ENCODE measurements at places on chromosomes 1 and 21.
A peak's percentile ranks its signal among the peaks of the same experiment; 100 is the strongest.

DNA sequence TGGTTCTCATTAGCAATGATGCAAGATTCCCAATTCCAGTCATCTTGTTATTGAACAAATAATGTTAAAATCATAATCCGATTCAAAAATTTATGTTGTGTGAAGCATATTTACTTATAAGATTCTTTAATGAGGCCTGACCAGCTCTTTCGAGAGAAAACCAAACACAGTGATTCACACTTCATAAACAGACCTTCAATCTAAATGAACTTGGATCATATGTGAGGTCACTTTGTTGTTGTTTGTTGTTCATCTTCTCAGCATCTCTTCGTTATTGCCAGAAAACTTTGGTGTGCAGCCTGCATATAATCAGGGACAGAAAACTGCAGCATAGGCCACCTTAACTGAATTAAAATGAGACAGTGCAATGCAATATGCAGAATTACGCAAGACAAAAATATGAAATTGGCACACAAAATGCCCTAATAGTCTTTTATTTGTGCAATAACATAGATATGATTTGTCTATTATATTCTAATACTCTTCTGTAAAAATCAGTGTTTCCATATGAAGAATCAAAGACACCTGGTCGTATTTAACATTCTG, 30.1 kb downstream of the NCAM2 start:
- DNase-seq = no peak

DNA sequence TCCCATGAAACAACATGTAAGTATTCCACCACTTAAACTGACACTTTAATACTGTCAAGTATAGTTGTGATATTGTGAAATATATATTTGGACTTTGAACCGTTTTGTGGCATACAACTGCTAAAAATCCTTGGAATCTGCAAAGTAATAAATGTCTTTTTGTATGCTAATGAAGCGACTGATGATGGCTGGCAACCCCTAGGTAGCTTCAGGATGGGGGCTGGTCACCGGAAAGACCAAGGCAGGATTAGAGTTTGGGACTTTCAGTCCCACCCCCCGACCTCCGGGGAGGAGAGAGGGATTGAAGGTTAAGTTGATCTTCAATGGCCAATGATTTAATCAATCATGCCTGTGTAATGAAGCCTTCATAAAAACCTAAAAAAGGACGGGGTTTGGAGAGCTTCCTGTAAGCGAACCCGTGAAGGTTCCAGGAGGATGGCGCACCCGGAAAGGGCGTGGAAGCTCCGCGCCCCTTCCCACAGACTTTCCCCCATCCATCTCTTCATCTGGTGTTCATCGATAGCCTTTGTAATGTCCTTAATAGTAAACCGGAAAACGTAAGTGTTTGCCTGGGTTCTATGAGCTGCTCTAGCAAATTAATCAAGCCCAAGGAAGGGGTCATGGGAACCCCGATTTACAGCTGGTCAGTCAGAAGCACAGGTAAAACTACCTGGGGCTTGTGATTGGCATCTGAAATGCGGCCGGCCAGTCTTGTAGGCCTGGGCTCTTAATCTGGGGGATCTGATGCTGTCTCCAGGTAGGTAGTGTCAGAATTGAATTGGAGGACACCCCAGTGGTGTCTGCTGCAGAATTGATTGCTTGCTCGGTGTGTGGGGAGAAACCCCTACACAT, 1.8 kb upstream of the ZNF281 start:
- no peak for DNase-seq

GRCh38 chr21:34922479-34922878, 126.6 kb downstream of the RUNX1 start:
- DNase-seq = no peak

- no peak for DNase-seq
These were observed 13.7 kb downstream of the GGPS1 start for GRCh38 chr1:235342039-235342438.

- DNase-seq = no peak
These were observed 280.7 kb upstream of the PLXNA2 start for GRCh38 chr1:208524925-208525324.

DNA sequence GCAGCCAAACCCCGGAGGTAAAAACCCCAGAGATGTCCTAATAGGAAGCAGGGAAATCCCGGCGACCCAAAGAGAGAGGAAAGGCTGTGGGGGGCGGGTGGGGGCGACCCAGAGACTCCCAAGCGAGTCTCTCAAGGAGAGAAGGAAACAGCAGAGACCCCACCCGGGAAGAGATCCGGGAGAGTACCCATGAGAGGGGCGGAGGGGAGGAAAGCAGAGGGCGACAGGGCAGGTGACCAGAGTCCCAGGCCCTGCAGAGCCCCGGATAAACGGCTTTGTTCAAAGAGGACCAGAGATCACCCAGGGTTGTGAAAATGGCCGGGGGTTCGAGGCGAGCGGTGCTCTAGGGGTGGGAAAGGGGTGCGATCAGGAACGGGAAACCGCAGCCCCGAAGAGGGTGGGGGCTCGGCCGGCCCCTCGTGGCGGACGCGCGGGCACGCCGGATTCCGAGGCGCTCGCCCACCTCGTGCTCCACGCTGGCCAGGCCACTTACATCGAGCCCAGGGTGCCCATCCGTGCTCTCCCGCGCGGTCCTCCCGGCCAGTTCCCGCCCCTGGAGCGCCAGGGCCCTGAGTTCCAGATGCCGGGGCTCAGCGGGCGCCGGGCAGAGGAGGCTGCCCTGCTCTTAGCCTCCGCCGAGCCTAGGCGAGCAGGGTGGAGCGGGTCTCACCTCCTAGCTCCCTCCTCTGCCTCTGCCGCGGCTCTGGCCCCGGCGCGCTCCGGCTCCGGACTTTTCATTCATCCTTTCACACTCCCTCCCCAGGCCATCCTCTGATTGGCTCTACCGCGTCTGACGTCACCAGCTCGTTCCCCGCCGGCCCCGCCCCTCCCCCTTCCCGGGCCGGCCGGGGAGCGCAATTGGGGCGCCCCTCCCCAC, 52.3 kb downstream of the RHBG start:
- DNase-seq = peak; percentile 89

DNA sequence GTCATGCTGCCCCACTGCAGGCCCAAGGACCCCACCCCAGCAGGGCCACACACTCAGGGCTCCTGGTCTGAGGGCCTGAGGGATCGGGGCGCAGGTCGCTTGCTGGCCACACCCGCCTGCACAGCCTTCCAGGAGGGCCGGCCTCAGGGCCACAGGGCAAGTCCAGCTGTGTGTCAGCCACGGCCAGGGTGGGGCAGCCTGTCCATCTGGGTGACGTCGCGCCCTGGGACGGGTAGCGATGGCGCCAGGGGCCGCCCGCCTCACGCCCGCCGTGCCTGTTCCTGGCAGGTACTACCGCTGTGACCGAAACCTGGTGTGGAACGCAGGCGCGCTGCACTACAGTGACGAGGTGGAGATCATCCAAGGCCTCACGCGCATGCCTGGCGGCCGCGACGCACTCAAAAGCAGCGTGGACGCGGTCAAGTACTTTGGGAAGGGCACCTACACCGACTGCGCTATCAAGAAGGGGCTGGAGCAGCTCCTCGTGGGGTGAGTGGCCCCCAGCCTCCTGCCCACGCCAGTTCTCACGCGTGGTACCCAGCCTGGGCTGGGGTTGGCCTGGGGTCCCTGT, 2.5 kb downstream of the COL6A1 start:
- DNase-seq = no peak

- DNase-seq = no peak
These were observed 102.3 kb downstream of the PDE4B start for GRCh38 chr1:65894738-65895605.

DNA sequence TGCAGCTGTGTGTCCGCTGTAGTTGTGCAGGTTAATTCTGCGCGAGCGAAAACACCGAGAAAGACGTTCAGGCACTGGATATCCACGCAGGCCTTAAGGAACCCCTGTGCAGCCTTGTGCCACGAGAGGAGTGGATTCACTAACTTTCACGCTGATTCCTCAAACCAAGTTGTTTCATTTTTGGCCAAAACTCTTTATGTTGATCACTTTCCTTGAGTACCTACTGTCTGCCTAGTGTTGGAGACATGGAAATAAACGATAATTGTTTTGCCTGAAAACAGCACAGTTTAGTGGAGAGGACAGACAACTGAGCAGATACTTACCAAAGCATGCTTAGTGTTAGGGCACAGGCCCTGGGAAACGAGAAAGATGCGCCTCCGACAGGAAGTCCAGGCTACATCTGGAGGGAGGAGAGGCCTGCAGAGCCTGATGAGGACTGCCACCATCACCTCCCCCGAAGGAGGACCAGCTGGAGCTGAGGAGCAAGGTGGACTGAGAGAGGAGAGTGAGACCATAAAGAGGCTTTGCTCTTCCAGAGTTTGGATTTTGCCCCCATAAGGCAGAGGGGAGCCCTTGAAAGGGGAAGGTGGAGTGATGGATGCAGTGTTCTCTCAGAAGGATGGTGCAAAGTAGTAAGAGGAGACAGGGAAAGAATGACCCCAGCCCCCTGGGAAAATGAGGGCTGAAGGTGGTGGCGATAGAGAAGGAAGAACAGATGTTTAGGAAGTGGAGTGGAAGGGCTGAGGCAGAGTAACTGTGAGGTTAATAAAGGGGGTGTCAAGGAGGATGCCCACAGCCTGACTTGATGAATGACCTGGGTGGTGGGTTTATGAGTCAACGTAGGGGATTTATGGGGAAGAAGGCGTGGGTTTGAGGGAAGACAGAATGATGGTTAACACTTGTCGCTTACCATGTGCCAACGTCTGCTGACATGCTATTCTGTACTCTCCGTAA, 956 bp upstream of the SCAF4 start:
- no peak for DNase-seq

DNA sequence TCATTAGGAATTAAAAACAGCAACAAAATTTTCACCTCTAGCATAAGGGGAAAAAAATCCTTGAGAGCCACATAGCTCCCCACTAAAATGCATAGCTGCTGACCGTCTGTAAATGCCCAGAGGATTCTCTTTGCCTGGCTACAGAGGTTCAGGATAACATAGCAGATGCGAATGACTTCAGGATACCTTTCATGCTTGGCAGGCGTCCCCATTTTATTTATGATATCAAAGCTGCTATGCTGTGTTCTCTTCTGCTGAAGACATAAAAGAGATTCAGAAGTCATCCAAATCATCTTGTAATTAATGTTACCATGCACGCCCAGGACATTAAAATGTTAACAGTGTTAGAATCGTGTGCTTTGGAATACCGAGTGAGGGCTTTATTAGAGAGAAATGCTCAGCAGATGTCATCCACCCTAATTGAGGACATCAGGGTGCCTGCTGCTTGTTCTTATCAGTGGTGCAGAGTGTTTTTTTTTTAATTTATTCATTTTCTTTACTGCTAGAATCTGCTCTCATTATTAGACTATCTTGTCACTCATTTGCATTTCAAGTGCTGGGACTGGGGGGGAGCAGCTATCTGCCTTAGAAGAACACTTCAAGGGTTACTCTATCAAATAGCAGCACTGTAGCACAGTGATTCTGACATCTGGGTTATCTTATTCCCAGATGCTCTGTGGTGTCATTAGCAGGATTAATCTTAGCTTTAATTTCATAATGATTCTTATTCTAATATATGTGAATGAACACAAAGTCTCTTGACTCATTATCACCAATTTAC, 139.5 kb downstream of the ZNF326 start:
- DNase-seq = no peak

DNA sequence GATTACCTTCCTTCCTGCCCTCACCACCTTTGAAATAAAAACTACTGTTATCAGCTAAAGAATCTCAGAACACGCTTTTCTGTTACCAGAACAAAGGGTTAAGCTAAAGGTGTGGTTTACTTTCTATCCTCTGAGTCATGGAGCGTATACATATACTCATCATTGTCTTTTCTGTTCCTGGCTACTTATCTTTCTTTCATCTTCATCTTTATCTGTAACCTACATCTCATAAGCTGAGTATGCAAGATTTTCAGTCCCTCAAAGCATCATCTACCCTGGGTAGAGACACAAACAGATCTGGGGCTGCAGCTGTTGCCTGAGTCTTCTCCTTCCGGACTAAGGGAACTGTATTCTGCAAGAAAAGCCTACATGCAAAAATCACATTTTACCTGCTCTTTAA, 75.6 kb downstream of the LMO4 start:
- DNase-seq = no peak

- DNase-seq = no peak
These were observed 167.9 kb downstream of the ASTN1 start for GRCh38 chr1:176996456-176997090.

DNA sequence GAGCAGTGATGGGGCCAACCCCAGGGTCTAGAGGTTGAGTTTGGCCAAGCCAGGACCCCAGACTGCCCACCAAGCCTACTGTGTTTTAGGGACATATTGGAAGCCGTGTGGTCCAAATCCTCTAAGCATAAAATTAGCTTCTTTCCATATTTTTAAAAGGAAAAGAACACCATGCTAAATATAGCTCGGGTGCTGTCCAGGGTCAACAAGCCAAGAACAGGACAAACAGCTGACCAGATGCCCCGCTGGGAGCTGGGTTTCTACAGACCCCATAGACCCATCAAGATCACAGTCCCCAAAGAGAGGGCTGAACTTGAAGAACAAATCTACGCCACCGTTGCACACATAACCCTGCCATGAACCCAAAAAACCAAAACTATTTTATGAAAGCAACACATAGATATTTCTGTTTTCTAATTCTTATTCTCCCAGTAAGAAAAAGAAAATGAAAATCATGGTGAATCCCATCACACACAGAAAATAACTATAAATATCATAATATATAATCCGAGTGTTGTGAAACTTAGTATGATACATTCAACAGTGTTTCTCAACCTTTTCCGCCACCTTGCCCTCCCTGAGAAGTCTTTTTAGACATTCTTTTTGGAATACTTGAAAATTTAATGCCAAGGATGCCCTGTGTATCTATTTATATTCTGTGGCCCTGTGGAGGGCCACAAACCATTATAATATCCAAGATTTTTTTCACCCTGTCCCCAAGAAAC, 36.2 kb upstream of the FHAD1 start:
- no peak for DNase-seq

DNA sequence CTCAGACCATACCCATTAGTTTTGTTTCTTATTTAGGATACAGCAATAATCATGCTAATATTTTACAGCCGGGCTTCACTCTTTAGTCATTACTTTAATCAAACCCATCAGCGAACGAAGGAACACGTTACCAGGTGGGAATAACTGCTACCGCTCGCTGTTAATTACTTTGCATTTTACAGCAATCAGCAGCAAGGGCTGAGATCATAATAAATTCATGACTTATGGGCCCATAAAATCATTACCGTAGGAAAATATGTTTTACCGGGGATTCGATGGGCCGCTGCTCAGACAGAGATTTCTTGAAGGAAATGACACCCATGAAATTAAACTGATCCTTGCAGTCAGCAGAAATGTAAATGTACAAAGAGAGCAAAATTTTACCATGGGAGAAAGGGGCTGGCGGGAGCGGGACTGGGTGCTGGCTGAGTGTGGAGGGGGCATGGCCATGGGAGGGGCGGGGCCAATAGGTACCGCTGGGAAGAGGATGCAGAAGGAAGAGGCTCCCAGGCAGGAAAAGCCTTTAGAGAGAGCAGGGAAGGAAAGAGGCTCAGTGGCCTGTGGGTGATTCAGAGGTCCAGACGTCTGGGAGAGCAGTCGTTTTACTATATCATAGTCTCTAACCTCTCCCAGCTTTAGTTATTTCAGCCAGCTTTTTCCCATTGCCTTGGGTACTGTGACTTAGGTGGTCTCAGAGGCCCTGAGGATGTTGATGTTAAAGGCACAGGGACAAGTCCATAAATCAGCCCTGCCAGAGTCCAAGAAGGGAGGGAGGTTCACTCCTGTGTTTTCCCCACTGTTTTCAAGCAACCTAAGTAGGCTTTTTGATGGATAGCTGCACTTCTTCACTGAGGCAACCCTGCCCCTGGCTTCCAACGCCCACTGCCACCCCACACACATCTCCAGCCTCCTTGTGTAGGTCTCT, 258.9 kb downstream of the SEC16B start:
- no peak for DNase-seq

GRCh38 chr1:159941591-159942560, 3.5 kb downstream of the IGSF9 start:
- DNase-seq = no peak

Data from hippocampal formation (tissue), 2 donors.